Bronchial epithelial cell (primary cell): ENCODE measurements at places on chromosomes 12 and 14. TPM values are rescaled to one million over a fixed set of nuclear protein-coding genes. Genes with fewer than 3 reads are reported as not detected.

DNA sequence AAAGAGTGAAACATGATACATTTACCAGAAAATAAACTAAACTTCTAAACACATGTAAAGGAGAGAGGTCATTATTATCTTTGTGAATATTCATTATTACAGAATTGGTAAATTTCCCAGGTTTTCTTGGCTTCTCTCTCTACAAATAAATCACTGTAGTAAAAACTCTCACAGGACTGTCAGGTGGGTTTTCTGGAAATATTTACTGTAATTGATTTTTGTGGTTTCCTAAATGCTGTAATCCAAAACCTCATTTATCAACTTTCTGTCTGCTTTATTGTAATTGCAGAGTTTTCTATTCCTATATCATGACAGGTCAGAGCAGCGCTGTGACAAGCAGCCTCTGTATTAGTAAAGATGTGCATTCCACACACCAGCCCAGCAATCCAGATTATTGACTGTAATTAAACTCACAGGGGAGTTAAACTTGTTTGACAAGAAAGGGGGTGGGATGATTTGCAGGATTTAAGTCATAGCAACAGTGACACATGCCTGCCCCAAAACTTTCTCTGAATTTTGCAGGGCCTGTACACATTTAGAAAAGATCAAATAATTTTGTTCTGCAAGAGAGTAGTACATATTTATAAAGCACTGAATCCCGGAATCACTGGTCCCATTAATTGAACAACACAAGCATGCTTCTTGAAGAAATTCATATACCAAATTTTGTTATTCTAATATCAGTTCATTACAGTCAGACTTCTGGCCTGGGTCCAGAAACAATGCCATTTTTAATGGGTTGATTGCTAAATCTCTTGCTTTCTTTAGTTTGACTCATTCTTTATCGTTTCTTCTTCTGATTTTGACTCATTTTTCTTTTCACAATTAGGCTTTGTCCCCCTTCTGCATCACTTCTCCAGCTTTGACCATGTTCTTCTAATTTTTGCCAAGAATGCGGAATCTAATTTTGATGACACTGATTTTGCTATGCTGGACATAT is 42.2 kb downstream of the PTPRO start:
- peak; percentile 67 for DNase-seq

DNA sequence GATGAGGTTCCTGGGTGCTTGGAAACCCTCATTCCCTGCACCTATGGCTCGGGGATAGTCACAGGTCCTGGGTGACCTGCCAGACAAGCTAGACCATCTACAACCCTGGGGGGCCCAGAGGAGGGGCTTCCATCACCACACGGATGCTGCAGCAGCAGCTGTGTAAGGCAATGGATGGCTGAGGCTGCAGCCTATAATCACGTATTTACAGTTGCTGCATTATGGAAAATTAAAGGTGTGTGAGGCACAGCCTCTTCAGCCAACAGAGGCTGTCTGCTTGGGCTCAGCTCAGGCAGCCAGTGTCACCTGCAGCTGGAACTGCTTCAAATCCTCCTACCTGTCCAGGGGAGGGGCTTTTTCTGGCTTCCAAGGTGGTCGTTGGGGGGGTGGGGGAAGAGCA is 268.1 kb downstream of the CACNA1C start:
- no peak for DNase-seq

DNA sequence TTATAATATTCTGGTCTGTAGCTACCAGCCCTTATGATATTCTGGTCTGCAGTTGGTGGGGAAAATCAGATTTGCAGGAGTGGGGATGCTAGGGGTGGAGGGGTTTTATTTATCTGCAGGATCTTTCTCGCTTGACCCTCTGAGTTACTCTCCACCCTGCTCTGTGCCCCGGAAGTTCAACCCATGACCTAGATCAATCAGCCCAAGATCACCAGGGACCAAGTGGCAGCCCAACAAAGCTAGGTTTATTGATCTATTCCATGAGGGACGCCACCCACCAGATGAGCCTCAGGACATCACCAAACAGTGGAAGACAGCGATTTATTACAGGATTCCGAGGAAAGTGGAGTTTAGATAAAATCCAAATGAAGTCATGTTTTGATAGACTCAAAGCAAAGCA is 25.8 kb upstream of the C12orf76 start:
- no peak for DNase-seq

GRCh38 chr12:63822352-63822751 is 22.1 kb upstream of the SRGAP1 start:
- peak; percentile 75 for DNase-seq

DNA sequence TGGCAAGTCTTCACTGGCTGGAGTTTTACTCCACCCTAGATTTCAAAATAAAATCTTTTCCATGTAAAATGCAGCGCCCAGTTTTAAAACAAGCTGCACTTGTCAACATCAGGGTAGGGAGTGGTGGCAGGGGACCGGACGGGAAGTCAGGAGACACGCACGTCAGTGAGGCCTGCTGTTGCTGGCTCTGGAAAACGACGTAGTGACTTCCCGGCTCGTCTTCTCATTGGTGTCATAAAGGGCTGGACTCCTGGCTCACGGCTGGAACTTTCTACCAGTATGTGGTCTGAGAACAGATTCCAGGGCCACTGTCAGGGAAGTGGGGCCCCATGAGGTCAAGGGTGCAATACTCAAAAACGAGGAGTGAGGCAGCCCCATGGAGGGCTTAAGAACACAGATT is 64.2 kb upstream of the FOXN3 start:
- DNase-seq = no peak

DNA sequence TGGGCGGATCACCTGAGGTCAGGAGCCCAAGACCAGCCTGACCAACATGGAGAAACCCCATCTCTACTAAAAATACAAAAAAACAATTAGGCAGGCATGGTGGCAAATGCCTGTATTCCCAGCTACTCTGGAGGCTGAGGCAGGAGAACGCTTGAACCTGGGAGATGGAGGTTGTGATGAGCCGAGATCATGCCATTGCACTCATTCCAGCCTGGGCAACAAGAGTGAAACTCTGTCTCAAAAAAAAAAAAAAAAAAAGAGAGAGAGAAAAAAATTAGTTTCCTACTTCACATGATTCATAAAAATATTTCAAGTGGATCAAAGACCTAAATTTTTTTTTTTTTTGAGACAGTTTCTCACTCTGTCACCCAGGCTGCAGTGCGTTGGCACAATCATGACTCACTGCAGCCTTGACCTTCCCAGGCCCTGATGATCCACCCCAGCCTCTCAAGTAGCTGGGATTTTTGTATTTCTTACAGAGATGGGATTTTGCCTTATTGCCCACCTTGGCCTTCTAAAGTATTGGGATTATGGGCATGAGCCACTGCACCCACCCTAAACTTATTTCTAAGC is 24.9 kb downstream of the FCF1 start:
- DNase-seq = peak; percentile 12

DNA sequence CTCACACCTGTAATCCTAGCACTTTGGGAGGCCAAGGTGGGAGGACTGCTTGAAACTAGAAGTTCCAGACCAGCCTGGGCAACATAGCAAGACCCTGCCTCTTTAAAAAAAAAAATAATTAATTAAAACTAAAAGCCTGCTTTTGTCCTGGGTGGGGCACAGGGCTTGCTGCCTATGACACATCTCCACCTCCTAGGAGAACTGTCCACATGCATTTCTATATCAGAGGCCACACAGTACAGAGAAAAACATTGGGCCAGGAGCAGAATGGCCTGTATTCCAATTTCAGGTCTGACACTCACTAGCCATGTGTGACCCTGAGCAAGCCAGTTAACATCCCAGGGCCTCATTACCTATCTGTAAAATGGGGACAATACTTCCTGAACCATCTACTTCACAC is 31.9 kb downstream of the CCDC88C start:
- no peak for DNase-seq

- no peak for DNase-seq
Observed at GRCh38 chr12:64610660-64611340, 505 bp downstream of the RASSF3 start.

DNA sequence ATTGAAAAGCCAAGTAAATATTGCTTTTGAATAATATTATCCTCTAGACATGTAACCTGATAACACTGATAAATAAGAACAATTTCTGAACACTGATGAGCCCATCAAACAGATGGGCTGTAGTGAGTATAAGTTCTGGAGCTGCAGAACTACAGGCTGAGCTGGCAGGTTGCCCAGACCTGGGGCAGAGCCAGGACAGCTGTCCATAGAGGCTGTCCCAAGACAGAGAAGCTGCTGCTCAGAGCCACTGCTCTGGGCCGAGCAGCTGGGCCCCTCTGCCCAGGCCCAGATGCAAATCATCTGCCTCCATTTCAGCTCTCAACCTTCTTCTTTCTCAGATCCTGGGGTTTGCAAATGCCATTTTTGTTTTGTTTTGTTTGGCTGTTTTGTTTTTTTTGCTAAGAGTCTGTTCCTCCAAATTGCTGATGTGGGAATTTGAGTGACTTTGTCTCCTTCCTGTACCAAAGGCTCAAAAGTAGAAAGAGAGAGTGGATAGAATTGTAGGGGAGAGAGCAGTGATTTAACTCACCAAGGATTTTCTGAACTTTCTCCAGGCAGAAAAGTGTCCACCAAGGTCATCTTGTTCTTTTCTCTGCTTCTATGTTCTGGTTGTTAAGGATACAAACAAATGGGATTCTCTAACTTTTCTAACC is 4.0 kb upstream of the TESPA1 start:
- DNase-seq = no peak

DNA sequence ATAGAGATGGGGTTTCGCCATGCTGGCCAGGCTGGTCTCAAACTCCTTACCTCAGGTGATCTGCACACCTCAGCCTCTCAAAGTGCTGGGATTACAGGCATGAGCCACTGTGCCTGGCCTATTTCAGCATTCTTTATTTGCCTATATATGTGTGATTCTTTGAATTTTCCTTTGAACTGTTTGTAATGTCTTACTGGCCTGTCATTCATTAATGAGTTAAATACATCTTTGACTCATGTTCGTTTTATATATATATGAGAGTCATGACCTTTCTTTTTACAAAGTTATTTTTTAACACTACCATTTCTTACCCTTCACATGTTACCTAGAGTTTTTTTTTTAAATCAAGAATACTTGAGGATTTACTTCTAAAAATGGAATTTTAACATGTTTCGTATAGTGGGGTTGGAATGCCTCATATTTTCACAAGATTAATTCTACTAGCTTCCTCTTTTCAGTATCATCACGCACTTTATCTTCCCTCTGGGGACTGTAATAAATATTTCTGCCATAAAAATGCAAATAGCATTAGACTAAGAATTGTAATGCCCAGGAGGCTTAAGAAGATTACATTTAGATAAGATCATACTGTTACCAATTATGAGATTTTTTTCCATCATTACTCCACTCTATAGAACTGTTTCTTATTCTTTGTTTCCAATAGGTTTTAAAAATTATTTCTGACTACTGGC is 66.7 kb downstream of the NTN4 start:
- no peak for DNase-seq

DNA sequence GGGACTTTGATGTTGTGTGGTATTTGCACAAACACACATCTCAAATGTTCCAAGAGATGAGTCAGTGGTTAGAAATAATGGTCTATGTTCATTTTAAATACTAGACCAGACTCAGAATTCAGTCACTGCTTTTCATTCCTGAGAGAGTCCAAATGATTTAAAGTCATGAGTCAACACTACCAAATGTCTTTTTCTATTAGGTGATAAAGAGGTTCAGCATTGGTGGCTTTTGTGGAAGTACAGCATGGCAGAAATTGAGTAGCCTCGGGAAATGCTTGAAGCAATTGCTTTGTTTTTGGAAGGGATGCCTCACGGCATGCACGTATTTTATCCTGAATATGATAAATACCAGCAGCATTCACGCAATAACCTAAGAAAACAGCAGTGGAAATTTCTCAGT is 115.7 kb downstream of the DIO2 start:
- peak; percentile 5 for DNase-seq

GRCh38 chr14:101369916-101370592 is 191.2 kb upstream of the DIO3 start:
- no peak for DNase-seq

GRCh38 chr12:48351022-48351708 is 446 bp upstream of the ZNF641 start:
- peak; percentile 58 for DNase-seq

GRCh38 chr14:20551606-20552005 is 9.2 kb downstream of the RNASE9 start:
- no peak for DNase-seq

The SCNN1A gene
- 54.5 and 57.7 TPM in 2 replicates for total RNA-seq

The TEX52 gene
- not detected in 2 replicates for total RNA-seq

The KLRK1 gene
- not detected in 2 replicates for total RNA-seq

The PDE3A gene
- under 0.01 TPM in 1 of 2 replicates, not detected in the other for total RNA-seq

The PIWIL1 gene
- not detected in 2 replicates for total RNA-seq

The FGD6 gene
- 13.2 and 13.3 TPM in 2 replicates for total RNA-seq

The SLC7A8 gene
- 1.1 and 9.0 TPM in 2 replicates for total RNA-seq

The TAS2R9 gene
- total RNA-seq = not detected in 2 replicates
